Stimulated activated CD4-positive, alpha-beta T cell treated with anti-CD3 and anti-CD28 coated beads, Interleukin-12 subunit alpha, Interleukin-12 subunit beta, amount 100 ng/mL, for 48 hours (primary cell): ENCODE measurements at places on chromosomes 5 and 9.

GRCh38 chr5:34847056-34847455 lies 8.1 kb downstream of the TTC23L start:
- DNase-seq: no peak

GRCh38 chr5:179298181-179298993 lies 46.9 kb downstream of the ADAMTS2 start:
- no peak for DNase-seq

- DNase-seq: no peak
These were observed 3.6 kb upstream of the OTULINL start for GRCh38 chr5:14577971-14578370.

DNA sequence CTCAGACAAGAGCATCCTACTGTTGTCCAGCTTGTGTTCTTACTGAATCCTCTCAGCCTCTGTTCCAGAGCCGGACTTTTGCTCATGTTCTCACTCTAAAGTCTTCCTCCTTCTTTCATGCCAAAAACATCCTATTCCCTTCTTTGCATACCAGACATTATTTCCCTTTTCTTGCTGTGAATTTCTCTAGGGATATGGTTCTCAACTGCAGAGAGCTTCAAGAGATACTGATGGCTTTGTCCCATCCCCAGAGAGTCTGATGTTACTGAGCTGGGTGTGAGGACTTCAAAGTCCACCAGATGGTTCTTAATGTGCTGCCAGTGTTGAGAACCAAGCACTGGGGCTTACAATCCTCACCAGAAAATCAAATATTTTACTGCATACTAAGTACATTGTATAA lies 98.6 kb upstream of the FER start:
- no peak for DNase-seq

DNA sequence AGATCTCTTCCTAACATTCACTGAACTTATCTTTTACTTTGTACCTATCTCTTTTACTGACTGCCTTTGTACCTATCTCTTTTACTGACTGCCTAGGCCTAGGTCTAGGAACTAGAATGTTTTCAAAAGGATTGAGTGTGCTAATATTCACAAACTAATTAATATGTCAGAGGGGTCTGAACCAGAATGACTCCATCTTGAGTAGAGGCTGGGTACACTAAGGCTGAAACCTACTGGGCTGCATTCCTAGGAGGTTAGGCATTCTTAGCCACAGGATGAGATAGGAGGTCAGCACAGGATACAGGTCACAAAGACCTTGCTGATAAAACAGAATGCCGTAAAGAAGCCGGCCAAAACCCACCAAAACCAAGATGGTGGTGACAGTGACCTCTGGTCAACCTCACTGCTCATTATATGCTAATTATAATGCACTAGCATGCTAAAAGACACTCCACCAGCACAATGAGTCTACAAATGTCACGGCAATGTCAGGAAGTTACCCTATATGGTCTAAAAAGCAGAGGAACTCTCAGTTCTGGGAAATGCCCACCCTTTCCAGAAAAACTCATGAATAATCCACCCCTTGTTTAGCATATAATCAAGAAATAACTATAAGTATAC lies 2.5 kb upstream of the RHOBTB3 start:
- no peak for DNase-seq
